Left ventricle myocardium inferior (tissue), 1 donor: ENCODE measurements at places on chromosomes 2 and 18.

DNA sequence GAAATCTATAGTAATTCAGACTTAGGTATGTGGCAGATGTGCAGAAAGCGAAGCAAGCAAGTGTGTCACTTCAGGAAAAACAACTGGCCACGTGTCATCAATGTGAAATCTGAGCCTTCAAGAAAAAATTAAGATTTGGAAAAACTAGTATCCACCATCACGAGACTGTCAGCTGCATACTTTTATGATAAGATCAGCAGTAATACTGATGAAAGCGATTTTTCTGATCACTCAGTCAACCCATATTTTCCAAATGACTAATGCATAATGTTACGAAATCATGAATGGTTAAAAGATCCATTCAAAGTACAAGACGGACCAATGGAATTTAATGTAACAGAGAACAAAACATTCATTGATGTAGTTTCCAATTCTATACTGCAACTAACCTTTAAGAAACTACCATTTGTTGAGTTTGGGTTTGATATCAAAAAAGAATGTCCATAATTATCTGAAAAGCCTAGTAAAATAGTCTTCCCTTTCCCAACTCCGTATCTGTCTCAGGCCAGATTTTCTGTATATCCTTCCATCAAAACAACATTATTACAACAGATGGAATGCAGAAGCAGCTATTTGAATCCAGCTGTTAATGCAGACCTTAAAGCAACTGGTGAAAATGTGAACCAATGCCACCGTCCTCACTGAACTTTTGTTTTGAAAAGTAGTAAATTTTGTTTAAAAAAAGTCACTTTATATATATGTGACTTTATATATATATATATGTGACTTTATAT, 17.0 kb upstream of the BCL2 start:
- no peak for DNase-seq

GRCh38 chr2:65724752-65725151, 292.4 kb upstream of the SPRED2 start:
- DNase-seq: no peak

DNA sequence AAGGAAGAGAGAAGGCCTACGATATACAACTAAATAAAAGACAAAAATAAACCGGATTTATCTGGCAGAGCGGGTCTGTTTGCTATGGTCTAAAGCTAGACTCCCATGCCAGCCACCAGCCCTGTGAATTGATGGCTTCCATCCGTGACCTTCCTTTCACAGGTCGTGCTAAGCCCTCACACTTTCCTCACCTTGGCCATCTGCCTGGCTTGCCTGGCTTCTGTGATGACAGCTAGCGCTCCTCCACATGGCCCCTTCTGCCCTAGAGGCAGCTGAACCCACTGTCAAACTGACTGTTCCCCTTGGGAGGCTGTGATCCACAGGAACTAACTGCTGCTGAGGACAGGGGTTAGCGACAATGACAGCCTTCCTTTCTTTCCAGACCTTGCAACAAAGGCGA, 32.5 kb downstream of the GAREM1 start:
- peak; percentile 72 for DNase-seq

- DNase-seq: no peak
These were observed 1541.9 kb upstream of the PIK3C3 start for GRCh38 chr18:40413160-40413559.

DNA sequence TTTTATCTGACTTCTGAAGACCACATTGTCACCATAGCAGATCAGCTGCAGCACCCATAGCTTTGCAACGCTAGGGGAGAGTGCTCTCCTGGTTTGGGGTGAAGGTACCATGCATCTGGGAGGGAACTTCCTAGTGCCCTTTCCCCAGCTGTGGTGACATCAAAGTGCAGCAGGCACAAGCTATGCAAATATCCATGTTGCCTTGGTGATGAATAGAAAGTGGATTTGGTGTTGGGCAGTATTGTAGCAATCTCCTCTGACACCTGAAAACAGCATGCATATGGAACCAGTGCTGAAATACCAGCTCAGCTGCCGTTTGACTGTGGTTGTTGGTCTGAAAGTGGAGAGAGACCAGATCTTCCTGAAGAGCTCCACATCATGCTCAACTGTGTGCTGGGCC, 37.1 kb downstream of the BCL2L11 start:
- no peak for DNase-seq

DNA sequence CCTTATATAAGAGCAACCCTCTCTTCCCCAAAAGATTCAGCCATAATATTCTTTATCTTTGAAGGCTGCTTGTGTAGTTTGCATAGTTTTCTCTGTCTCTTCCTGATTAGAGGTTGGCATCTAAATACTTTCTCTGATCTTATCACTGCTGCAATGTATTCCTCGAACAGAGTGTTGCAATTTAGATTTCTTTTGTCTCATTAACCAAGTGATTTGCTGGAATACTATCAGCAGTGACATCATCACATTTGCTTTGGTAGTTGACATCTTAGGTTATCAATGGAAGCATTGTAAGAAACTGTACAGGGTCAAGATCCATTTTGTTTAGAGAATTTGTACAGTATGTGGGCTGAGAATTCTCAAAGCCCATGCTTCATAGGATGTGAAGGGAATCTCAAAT, 72.0 kb upstream of the NEUROD1 start:
- no peak for DNase-seq

DNA sequence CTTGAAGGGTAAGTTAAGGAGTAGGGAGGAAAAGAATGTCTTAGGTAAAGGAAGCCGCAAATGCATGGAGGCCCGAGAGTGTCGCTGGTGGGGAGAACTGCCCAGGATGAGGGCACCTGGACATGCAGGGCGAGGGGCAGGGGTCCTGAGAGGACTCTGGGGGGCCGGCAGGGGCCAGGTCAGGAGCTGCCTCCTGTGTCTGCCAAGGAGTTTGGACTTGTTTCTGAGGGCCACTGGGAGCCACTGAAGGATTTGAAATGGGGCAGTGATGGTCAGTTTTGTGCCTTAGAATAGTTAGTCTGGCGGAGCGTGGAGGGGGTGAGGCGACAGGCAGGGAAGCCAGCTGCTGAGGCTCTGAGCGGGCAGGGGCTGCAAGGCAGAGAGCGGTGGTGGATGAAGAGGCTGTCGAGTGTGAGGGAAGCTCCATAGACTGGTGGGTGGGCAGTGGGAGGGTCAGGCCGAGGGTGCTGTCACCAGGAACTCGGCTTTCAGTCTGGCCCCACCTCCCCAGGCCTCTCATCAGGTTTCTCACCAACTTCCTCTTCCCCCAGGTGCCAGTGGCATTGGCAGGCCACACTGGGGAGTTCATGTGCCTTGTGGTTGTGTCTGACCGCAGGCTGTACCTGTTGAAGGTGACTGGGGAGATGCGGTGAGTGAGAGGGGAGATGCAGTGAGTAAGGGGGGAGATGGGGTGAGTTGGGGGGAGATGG, 14.7 kb upstream of the SLC4A3 start:
- no peak for DNase-seq

- no peak for DNase-seq
These were observed 7.0 kb upstream of the NDUFV2 start for GRCh38 chr18:9095297-9096006.

DNA sequence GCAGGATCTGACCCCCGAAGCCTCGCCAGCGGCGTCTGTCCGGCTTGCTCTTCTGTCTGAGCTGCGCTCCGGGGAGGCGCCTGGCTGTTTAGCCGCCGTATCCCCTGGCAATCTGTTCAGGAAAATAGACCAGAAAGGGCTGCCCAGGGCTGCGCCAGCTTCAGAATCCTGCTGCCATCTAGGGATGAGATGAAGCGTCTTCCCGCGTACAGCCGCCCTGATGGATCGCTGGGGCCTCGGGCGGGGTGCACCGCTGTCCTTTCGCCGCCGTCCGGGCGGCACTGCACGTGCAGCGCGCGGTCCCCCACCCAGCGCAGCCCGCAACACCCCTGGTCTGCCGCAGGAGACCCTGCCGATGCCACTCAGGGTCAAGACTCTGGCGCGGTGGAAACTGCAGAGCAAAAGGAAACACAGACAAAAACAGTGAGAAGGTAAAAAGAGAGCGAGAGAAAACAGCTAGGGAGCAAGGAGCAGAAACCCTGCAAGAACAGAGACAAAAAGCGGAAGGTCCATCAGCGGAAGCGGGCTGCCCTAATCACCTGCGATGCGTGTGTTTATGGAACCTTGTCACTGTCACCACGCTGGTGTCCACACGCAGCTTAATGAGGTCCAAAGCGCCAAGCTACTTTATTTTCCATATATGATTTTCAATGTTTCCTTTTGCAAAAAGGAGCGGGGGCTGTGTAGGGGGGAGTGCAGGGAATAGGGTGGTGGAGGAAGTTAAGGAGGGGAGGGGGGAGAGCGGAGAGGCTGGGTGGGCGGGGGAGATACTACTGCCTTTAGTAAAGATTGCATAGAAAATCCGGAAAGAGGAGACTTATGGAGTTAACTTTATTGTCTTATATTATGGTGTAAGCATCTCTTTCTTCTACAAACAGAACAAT, 2113.3 kb upstream of the PIK3C3 start:
- DNase-seq: no peak

GRCh38 chr2:111032721-111033429, 87.8 kb upstream of the BCL2L11 start:
- no peak for DNase-seq
